ENCODE measurements at places on chromosomes 13 and 19.

DNA sequence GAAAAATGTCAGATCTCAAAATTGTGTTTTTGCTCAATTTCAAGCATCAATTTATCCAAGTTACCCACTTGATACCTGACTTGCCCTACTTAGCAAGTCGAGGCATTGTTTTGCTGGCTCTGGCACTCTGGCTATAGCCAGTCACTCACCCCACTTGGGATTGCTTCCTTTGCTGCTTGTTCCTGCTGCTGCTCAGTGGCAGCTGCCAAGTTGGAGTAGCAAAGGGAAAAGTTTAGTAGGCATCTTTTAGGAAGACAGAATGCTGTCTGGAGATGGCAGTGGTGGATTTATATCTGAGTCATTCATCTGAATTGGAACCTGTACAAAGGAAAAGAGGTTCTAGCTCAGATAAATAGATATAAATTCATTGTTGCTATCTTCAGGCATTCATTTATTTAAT lies 41.2 kb downstream of the PCCA start:
- DNase-seq: peak; percentile 20

- no peak for DNase-seq
These were observed 36.8 kb upstream of the ZNF536 start for GRCh38 chr19:30335306-30335886.

DNA sequence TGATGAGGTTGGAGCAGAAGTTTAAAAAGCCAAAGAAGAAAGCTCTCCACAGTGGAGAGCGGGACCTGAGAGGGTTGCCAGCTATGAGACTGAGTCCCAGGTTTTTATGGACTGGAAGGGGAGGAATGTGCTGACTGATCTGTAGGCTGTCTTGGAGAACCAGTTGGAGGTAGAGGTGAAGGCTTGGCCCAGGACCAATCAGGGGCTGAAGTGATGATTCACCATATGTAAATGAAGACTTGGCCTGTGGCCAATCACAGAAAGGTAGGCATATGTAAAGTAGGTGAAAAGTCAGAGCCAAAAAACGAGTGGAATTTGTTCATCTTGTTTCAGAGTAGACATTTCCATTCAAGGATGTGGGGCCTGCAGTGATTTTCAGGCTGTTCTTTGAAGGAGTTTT lies 17.5 kb upstream of the KBTBD6 start:
- DNase-seq: no peak

DNA sequence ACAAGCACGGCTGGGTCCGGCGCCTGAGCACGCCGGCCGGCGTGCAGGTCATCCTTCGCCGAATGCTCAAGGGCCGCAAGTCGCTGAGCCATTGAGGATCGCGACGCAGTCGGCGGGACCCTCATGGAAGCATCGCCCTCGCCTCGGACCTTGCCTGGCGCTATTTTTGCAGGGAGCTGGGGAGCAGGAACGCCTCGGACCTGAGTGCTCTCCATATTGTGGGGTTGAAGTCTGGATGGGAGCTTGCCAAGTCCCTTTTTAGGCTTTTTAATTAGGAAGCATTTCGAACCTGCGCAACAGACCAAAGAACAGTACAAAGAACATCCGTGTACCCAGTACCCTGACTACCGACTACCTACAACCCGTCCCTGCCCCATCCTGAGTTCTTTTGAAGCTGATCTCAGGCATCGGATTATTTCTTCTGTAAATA lies 628 bp downstream of the MRPL34 start:
- no peak for DNase-seq

GRCh38 chr19:41708481-41708880 lies at the start of gene CEACAM5:
TSS of gene CEACAM5 (plus strand) at chr19:41708626. CDS start at chr19:41708732, 106 bp downstream.
- no peak for DNase-seq

GRCh38 chr19:51668216-51668615 lies 21.6 kb upstream of the SIGLEC14 start:
- DNase-seq: no peak

Measured in fibroblast of skin of back (primary cell).